Upper lobe of right lung (tissue), 1 donor: ENCODE measurements at places on chromosomes 12 and 14.
A peak's percentile ranks its signal among the peaks of the same experiment; 100 is the strongest.

DNA sequence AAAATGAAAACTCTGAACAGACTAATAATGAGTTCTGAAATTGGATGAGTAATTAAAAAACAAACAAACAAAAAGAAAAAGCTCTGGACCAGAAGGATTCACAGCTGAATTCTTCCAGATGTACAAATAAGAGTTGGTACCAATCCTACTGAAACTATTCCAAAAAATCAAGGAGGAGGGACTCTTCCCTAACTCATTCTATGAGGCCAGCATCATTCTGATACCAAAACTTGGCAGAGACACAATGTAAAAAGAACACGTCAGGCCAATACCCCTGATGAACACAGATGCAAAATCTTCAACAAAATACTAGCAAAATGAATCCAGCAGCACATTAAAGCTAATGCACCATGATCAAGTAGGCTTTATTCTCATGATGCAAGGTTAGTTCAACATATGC, 183.9 kb upstream of the CNOT2 start:
- H3K27ac ChIP-seq, result no peak overlapping the region
- H3K4me1 ChIP-seq, result no peaks in the 10 kb centered on the region
- no peaks in the 10 kb centered on the region for H3K36me3 ChIP-seq
- DNase-seq, result no peak
- H3K4me3 ChIP-seq, result no peak overlapping the region

DNA sequence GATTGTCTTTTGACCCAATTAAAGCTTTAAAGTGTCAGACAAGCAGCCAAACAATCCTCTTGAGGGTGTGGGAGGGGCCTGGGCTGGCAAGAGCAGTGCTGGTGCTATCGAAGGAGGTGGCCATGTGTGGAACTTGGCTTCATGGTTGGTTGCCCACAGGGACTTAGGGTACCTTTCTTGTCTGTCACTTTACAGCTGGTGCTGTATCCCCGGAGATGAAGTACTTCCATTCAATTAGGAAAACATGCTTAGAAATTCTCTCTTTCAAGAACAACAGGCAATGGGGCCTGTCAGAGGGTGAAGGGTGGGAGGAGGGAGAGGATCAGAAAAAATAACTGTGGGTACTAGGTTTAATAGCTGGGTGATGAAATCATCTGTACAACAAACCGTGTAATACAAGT, 86.5 kb downstream of the DAAM1 start:
- no peak overlapping the region for H3K27ac ChIP-seq
- H3K27me3 ChIP-seq, result no peaks in the 10 kb centered on the region
- H3K4me1 ChIP-seq, result peaks cover 18% of the 10 kb centered on the region

DNA sequence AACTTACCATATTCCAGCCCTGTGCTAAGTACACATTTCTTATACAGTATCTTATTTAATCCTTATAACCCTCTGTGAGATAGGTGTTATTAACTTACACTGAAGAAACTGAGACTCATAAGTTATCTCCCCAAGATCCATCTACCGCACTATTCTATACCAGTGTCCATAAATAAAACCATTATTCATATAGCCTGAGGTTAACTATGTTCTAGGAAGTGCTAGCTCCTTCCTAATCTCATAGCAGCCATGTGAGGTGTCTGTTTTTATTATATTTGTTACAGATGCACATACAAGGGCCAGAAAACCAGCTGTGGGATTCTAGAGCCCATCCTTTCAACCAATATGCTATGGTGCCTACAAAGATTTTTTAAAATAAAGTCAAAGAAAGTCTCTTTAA, 100.3 kb upstream of the RAP1B start:
- H3K4me1 ChIP-seq, result no peaks in the 10 kb centered on the region
- H3K4me3 ChIP-seq, result no peak overlapping the region
- no peak overlapping the region for H3K27ac ChIP-seq
- DNase-seq, result no peak
- no peaks in the 10 kb centered on the region for H3K27me3 ChIP-seq

DNA sequence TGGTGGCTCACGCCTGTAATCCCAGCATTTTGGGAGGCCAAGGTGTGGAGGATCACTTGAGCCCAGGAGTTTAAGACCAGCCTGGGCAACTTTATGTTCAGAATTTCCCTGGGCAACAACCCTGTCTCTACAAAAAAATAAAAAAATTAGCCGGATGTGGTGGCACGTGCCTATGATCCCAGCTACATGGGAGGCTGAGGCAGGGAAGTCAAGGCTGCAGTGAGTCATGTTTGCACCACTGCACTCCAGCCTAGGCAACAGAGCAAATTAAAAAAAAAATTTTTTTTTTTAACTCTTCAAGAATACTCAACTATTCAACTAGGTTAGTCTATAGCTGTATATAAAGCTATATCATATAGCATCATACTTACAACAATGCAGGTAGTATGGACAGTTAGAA, 113.0 kb downstream of the RALGAPA1 start:
- DNase-seq, result no peak
- H3K36me3 ChIP-seq, result no peaks in the 10 kb centered on the region
- H3K4me3 ChIP-seq, result no peak overlapping the region
- no peaks in the 10 kb centered on the region for H3K27me3 ChIP-seq
- H3K4me1 ChIP-seq, result no peaks in the 10 kb centered on the region

- no peak overlapping the region for H3K4me3 ChIP-seq
- no peak overlapping the region for H3K27ac ChIP-seq
- no peaks in the 10 kb centered on the region for H3K4me1 ChIP-seq
- DNase-seq, result no peak
Measured at GRCh38 chr12:57993030-57993429, 51.7 kb downstream of the ATP23 start.

GRCh38 chr12:47753021-47754001, 5.4 kb downstream of the RAPGEF3 start:
- H3K27ac ChIP-seq, result peak overlapping the region; percentile 89
- no peaks in the 10 kb centered on the region for H3K27me3 ChIP-seq
- H3K4me1 ChIP-seq, result peaks cover 53% of the 10 kb centered on the region
- H3K4me3 ChIP-seq, result no peak overlapping the region
- DNase-seq, result peak; percentile 92
- peaks cover 17% of the 10 kb centered on the region for H3K36me3 ChIP-seq

DNA sequence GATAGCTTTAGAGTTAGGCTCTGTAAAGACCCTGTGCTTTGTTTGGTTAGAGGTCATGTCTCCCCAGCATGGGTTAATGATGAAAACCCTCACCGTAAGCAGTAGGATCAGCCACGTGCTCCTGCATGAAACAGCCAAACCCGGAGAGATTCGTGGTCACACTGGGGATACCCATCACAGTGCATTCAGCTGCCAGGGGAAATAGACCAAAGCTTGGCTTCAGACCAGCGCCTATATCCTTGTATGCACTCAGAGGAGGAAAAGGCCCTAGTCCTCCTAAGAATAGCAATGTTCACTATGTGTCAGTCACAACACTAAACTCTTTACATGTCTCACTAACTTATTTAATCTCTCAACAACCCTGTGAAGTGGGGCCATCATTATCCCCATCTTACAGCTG, 16.3 kb downstream of the SPX start:
- no peak overlapping the region for H3K27ac ChIP-seq
- DNase-seq, result no peak
- no peak overlapping the region for H3K4me3 ChIP-seq
- H3K36me3 ChIP-seq, result no peaks in the 10 kb centered on the region
- no peaks in the 10 kb centered on the region for H3K27me3 ChIP-seq
- no peaks in the 10 kb centered on the region for H3K4me1 ChIP-seq

GRCh38 chr12:109173443-109174240, 57.3 kb downstream of the ACACB start:
- DNase-seq, result no peak
- H3K27ac ChIP-seq, result no peak overlapping the region
- peaks cover 87% of the 10 kb centered on the region for H3K36me3 ChIP-seq
- no peaks in the 10 kb centered on the region for H3K4me1 ChIP-seq

- H3K27me3 ChIP-seq, result no peaks in the 10 kb centered on the region
- no peak overlapping the region for H3K27ac ChIP-seq
- H3K4me1 ChIP-seq, result no peaks in the 10 kb centered on the region
- H3K4me3 ChIP-seq, result no peak overlapping the region
Measured at GRCh38 chr12:55762646-55763045, 19.7 kb downstream of the GDF11 start.

GRCh38 chr12:43062201-43062895, 472.8 kb upstream of the PRICKLE1 start:
- no peaks in the 10 kb centered on the region for H3K27me3 ChIP-seq
- no peaks in the 10 kb centered on the region for H3K4me1 ChIP-seq
- no peak for DNase-seq
- no peaks in the 10 kb centered on the region for H3K36me3 ChIP-seq
- H3K4me3 ChIP-seq, result no peak overlapping the region
- no peak overlapping the region for H3K27ac ChIP-seq

DNA sequence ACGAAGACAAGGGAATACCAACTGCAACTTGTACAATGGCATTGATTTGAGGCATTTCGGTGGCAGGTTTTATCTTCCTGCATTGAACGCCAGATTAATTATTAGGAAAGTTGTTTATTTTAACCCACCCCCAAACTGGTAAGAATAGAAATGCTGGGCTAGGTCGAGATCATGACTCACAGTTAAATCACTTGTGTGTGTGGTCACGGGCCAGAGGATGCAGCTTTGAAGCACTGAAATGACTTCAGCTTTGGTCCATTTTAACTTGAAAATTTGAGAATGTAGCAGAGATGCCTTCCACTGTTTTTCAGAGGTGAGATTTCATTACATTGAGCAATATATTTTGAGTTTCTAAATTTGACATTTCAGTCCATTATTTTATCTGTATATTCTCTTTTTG, 23.6 kb upstream of the KCNH3 start:
- no peaks in the 10 kb centered on the region for H3K4me1 ChIP-seq
- no peak overlapping the region for H3K4me3 ChIP-seq
- DNase-seq, result no peak

DNA sequence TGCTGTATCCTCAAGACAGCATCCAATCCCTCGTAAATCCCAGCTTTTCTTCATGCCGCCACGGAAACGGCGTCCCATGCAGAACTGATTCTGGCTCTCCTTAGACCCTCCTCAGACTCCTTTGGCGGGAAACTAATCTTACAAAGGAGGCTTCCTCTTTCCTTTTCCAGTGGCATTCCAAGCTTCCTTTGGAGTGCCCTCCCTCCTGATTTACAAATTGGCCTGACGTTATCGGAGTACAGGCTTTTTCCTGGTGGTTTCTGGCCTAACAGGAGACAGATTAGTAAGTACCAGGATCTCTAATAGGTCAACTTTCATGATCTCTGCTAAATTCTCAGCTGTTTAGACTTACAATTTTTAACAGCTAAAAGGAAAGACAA, 1.3 kb upstream of the ZDHHC17 start:
- DNase-seq, result no peak
- H3K27me3 ChIP-seq, result no peaks in the 10 kb centered on the region
- H3K36me3 ChIP-seq, result no peaks in the 10 kb centered on the region
- peak overlapping the region; percentile 79 for H3K4me3 ChIP-seq

GRCh38 chr12:90090929-90091651, 382.5 kb upstream of the ATP2B1 start:
- no peak overlapping the region for H3K4me3 ChIP-seq
- no peak for DNase-seq
- H3K27me3 ChIP-seq, result no peaks in the 10 kb centered on the region
- no peak overlapping the region for H3K27ac ChIP-seq
- peaks cover under 1% of the 10 kb centered on the region for H3K4me1 ChIP-seq

DNA sequence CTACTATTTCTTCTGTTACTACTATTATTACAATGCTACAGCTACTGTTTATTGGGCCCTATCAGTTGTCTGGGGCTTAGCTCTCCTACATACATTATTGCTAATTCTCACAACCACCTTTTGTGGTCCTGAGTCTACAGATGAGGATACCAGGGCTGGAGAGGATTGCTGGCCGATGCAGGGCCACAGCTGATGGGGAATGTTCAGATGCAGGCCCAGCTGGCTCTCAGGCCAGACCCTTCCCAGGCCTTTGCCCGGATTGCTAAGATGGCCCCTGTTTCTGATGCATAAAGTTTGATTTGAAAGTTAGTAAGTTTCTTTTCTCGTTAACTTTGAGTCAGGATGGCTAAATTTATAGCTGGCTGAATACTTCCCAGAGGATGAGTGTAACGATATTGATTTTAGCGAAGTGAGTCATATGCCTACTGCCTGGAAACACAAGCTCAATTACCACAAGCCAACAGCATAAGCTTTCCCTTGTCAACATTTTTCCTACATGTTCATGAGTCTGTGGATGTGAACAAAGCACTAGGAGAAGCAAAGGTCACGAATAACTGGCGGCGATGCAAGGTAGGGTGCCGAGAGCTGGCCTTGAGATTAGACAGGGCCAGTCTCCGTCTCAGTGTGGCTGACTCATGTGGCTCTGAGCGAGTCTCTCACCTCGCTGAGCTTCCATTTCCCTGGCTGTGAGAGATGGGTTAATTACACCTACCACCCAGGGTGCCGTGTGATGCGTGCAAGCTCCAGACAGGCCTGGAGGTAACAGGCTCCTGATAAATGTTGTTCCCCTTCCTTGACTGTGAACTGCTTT, 111.0 kb downstream of the BEGAIN start:
- no peaks in the 10 kb centered on the region for H3K27me3 ChIP-seq
- H3K27ac ChIP-seq, result no peak overlapping the region
- H3K4me1 ChIP-seq, result no peaks in the 10 kb centered on the region
- DNase-seq, result no peak
- H3K36me3 ChIP-seq, result no peaks in the 10 kb centered on the region

DNA sequence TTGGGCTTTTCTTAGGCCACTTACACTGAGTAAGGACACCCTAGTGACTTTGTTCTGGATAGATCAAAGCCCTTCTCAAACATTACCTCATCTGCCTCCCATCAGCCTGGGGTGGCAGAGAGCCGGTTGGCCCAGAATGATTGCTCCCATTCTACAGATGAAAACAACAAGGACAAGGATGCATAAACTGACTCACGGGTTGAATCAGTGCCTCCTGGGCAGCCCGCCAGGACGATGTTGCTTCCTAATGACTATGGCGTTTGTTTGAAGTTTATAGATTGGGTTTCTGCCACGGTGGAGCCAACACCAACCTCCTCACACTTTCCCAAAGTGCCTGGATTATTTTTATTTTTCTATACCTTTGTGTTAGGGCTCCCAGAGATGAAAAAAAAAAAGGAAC, 3.6 kb upstream of the VRK1 start:
- no peak overlapping the region for H3K27ac ChIP-seq
- no peak overlapping the region for H3K4me3 ChIP-seq
- no peaks in the 10 kb centered on the region for H3K36me3 ChIP-seq
- no peak for DNase-seq

GRCh38 chr12:127411166-127411915, 855.6 kb upstream of the TMEM132C start:
- no peak overlapping the region for H3K4me3 ChIP-seq
- no peaks in the 10 kb centered on the region for H3K36me3 ChIP-seq
- H3K4me1 ChIP-seq, result no peaks in the 10 kb centered on the region
- no peaks in the 10 kb centered on the region for H3K27me3 ChIP-seq
- H3K27ac ChIP-seq, result no peak overlapping the region

GRCh38 chr12:25106818-25107217, 88.1 kb downstream of the DNAI7 start:
- no peak overlapping the region for H3K27ac ChIP-seq
- no peaks in the 10 kb centered on the region for H3K27me3 ChIP-seq
- H3K4me3 ChIP-seq, result no peak overlapping the region
